Activated CD4-positive, CD25-positive, alpha-beta regulatory T cell treated with anti-CD3 and anti-CD28 coated beads, Interleukin-2, amount 50 U/mL, for 16 hours (primary cell): ENCODE measurements at places on chromosomes 7 and 10.

DNA sequence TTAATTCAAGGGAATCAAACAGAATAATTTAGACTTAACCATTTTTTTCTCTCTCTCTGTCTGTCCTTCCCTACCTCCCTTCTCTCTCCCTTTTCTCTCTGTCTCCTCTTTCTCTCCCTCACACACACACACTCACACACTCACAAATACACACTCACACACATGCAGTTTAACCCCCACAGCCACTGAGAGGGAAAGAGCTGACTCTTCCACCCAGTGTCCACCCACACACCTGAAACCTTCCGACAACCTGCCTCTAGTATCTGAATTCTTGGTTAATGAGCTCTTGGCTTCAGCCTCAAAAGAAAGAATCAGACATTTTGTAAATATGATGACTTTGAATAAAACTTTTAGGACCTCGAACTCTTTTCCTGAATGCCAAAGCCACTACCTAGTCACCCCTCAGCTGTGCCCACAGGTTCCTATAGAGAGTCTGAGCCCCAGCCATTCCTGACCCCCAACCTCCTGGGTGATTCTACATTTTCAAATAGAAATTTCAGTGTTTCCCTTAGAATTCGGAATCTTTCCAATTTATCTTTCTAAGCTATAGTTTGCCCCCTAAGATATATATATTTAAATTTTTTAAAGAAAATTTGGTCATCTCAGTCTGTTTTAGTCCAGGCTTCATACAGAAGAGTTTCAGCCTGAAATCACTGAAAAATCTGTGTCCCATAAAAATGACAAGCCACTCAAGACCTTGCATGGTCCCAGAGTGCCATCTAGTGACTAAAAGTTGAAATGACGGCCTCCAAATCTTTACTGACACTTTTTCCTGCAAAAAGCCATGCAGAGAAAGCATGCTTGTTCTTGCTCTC lies 202.8 kb downstream of the IPMK start:
- no peak for DNase-seq

- no peak for DNase-seq
Measured at GRCh38 chr7:74138334-74138867, 35.8 kb upstream of the EIF4H start.

- DNase-seq: no peak
Measured at GRCh38 chr7:123761729-123762128, 12.9 kb upstream of the WASL start.

- no peak for DNase-seq
Measured at GRCh38 chr7:65972976-65973375, 9.0 kb downstream of the GUSB start.

DNA sequence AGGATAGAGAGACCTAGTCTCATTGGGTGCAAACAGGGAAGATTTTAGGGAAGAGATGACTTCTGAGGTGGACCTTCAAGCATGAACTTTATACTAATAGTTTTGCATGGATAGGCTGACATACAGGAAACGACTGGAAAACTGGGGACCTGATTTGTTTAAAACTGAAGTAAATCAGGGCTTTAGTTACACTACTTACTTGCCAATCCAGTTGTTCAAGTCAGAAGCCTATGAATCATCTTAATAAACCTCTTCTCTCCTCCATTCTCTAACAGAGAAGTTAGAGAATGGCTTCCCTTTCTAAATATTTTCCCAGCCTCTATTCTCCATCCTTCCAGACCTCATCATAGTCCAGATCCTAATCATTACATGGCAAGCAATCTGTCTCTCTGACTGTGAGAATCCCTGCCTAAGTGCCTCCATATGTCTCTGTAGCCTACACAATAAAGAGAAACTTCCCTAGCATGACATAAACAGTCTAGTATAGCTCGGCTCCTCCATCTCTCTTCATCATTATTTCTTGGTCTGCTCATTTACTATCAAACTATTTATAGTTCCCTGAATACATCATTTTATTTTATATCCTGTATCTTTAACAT lies 55.8 kb downstream of the PRKG1 start:
- no peak for DNase-seq

- DNase-seq: no peak
Measured at GRCh38 chr7:45252248-45252647, 94.7 kb downstream of the RAMP3 start.

DNA sequence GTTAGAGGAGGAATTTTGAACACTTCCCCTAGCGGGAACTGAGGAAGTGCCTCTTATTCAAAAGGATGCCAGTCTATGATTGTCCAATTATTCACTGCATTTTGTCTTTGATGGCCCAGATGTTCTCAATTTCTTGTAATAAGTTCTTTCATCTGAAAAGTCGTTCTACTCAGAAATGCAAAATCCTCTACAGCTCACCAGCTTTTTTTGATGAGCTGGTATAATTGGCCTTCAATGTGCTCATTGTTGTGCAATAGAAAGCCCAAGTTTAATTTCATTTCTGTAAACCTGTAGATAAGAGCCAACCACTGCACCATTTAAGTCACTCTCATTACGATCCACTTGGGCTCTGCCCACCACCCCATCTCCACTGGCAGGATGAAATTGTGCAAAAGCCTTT lies 978.7 kb upstream of the AUTS2 start:
- no peak for DNase-seq

GRCh38 chr10:103845972-103846371 lies 9.4 kb downstream of the SH3PXD2A start:
- DNase-seq: no peak

- no peak for DNase-seq
Measured at GRCh38 chr7:97094284-97094930, 23.1 kb upstream of the SDHAF3 start.

GRCh38 chr10:50508315-50509051 lies 115.3 kb downstream of the SGMS1 start:
- peak; percentile 34 for DNase-seq

GRCh38 chr10:31134311-31134952 lies 102.8 kb upstream of the ZNF438 start:
- DNase-seq: no peak

- DNase-seq: no peak
Measured at GRCh38 chr7:36604806-36605205, 119.5 kb downstream of the AOAH start.
